ENCODE measurements at places on chromosomes 1 and 21.

- no peak for DNase-seq
These were observed 25.8 kb downstream of the CD247 start for GRCh38 chr1:167492481-167492910.

DNA sequence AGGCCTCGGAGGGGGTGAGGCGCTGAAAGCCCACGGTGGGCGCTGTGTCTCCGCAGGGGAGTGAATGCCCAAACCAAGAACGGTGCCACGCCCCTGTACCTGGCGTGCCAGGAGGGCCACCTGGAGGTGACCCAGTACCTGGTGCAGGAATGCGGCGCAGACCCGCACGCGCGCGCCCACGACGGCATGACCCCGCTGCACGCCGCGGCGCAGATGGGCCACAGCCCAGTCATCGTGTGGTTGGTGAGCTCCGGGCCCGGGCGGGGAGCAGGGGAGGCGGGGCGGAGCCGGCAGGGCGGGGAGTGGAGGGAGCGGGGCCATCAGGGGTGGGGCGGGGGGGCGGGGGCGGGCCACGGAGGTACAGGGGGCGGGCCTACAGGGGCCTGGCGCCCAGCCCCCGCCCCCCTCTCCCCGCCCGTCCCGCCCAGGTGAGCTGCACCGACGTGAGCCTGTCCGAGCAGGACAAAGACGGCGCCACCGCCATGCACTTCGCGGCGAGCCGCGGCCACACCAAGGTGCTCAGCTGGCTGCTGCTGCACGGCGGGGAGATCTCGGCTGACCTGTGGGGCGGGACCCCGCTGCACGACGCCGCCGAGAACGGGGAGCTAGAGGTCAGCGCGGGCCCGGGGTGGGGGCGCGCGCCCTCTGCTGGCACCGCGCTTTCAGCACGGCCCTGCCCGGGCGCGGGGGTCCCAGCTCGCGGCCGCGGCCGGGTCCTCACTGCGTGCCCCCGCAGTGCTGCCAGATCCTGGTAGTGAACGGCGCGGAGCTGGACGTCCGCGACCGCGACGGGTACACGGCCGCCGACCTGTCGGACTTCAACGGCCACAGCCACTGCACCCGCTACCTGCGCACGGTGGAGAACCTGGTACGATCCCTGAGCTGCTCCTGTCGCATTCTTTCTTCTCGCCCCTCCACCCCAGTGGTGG is 15.9 kb downstream of the ESPN start:
- peak; percentile 42 for DNase-seq

GRCh38 chr1:78586572-78586971 is 33.7 kb upstream of the IFI44L start:
- DNase-seq = no peak

DNA sequence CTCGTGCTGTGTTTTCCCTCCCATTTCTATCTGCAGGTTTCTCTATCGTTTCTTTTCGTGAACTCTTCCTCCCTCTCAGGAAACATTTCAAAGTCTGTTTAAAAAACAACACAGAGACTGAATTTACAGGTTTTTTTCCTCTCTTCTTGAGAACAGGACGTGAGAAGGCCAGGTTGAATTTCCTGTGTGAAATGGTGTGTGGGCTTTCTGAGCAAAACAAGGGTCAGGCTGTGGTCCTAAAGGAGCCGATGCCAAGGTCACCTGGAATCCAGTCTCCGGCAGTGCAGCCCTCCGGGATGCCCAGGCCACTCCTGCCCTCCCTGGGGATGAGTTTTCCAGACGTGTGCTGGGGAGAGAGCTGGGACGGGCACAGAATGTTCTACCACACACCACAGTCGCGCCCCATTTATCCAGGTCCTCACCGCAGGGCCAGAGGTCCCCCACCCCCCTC is 62.7 kb upstream of the RUNX3 start:
- no peak for DNase-seq

DNA sequence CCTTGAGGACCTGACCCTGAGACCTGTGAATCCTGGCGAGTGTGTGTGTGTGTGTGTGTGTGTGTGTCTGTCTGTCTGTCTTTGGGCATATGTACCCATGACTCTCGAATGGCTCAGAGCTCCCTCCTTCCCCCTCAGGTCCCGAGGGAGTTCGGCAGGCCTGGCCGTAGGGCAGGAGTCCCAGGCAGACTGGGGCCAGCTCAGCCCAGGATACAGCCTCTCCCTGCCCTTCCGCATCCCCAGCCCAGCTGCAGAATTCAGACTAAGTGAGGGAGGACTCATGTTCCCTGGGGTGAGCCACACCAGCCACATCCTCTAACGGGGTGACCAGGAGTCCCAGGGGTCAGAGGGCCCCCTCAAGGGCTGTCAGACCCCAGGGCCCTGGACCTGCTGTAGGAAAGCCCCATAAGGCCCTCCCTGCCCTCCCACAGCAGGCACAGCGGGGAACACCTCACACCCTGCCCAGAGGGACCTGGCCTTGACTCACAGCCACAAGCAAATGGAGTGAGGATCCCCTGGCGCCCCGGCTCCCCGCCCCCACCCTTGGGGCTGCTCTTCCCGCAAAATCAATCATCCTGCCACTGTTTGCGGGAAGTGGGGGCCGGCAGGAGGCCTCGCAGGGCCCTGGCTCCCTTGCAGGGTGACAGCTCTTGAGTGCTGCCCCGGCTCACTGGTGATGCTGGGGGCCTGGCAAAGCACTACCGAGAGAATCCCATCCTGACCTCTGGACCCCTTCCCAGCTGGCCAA is 101.7 kb upstream of the CASZ1 start:
- DNase-seq = no peak

GRCh38 chr1:33984906-33985565 is 121.2 kb downstream of the HMGB4 start:
- DNase-seq = no peak

DNA sequence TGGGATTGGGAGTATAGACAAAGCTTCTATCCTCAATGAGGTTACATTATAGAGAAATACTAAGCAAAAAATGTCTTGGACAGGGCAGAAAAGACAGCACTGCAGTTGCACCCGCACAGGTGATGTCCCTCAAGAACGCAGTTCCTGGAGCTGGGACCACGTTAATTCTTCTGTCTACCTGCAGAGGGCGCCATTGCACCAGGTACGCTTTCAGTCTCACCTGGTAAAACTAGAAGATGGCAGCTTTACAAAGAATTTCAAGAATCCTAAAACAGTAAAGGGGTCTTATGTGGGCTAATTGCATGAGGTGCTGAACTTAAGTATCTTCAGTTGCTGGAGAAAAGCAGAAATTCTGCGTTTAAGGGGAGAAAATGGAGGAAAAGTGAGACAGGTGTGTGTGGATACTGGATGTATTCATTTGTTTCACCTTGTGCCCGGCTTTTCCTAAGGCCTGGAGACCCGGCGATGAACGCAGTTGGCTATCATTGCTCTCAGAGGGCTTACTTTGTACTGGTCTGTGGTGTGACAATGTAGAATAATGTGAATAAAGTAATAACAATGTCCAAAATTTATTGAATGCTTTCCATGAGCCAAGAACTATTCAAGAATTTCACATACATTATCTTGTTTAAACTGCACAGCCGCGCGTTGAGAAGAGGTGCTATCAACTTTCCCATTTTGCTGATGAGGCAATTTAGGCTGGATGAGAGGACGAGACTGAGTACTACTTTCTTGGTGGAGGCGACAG is 276.3 kb upstream of the GREM2 start:
- peak; percentile 2 for DNase-seq

GRCh38 chr1:207304710-207305488 is 16.6 kb upstream of the CD55 start:
- DNase-seq = no peak

DNA sequence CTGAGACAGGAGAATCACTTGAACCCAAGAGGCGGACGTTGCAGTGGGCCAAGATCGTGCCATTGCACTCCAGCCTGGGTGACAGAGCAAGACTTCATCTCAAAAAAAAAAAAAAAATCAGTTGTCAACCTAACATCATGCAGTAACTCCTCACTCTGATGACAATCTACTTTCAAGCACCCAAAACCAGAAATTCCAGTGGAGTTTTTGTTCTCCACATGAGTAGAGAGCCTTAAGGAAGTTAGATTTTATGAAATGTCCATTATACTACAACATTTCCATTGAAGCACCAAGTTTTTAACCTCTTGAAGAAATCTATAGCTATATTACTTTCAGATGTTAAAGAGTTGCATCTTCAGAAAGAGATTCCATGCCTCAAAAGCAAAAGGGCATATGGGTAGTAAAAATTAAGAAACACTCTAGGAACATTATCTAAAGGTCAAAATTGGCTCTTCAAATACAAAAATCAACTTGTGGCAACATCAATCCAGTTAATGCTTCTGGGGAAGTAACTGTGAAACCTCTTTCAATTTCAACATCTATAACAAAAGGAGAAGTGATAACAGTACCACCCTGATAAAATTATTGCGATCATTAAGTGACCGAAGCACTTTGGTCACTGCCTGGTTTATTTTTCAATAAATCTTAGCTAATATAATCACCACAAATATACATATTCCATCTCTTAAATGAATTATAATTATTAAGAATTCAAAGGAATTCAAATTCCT is 7.7 kb downstream of the LPGAT1 start:
- DNase-seq = peak; percentile 73

DNA sequence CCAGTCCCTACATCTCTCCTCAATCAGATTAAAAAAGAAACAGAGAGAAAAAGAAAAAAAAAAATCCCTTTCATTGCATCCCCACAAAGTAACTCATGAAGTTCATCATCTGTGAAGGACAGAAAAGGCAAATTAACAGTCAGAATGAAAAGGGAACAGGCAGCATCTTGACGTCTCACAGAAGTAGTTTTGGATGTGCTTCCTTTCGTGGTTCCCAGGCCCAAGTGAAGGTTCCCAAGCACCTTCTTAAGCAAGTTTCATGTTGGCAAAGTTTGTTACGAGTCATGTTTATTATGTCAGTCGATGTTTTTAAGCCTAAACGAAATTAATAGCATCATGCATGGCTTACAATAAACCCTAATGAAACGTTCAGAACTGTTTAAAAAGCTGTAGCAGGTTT is 475.2 kb downstream of the SETD4 start:
- DNase-seq = peak; percentile 57

GRCh38 chr1:186722711-186723309 is 42.6 kb upstream of the PTGS2 start:
- peak; percentile 81 for DNase-seq

- DNase-seq = no peak
These were observed 30.2 kb downstream of the RUNX3 start for GRCh38 chr1:24899581-24900485.

- DNase-seq = no peak
These were observed 230.7 kb downstream of the DENND1B start for GRCh38 chr1:197544553-197544952.

- peak; percentile 30 for DNase-seq
These were observed 20.2 kb downstream of the NFYC start for GRCh38 chr1:40711465-40712404.

DNA sequence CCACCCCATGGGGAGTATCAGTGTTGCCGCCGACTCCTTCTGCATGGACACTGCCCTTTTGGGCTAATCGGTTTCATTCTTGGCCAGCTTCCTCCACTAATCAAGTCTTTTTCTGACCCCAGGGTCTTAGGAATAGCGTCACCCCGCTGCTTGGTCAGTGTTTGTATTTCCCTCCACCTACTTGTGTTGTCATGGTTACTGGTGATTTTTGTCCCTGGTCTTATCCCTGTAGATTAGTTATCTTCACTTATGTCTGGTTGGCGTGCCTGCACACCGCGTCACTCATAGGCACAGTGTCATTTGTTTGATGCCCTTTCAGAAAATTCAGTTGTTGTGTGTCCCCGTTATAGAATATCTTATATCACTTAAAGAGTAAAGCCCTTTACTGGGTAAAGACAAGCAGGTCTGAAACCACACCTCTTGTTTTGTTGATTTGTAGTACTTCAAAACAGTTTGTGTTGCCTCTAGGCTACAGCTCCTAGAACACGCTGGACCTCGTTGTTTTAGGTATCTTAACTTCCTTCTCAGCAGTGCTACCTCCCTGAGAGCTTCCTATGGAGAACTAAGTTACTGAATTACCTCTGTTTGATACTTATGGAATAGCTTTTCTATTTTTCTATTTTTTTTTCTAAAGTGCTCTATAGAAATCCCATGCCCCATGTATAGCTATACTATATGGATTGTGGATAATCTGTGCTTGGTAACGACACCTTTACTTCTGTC is 868 bp downstream of the PPP1R12B start:
- peak; percentile 68 for DNase-seq

- DNase-seq = no peak
These were observed 13.0 kb downstream of the PCNX2 start for GRCh38 chr1:233282582-233282886.

DNA sequence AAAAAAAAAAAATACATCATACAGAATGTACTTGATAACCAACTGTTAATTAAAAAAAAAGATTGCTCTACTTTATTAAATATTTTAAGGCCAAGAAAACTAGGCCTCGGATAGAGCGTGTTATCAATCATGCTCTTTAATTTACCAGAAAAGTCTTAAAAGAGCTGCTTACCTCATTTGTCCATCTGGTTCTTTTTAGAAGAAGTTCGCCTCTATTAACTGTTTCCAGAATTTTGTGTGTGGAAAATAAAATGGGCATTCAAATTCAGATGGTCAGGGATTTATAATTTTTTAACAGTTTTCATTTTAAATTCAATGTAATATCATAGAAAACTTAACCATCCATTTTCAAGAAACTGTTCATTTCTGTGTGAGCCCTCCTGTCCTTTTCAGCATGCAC is 53.8 kb downstream of the KCNK1 start:
- no peak for DNase-seq

- no peak for DNase-seq
These were observed 108.7 kb upstream of the IGSF21 start for GRCh38 chr1:17998889-17999288.

- no peak for DNase-seq
These were observed 326.5 kb upstream of the FMN2 start for GRCh38 chr1:239765163-239765562.

DNA sequence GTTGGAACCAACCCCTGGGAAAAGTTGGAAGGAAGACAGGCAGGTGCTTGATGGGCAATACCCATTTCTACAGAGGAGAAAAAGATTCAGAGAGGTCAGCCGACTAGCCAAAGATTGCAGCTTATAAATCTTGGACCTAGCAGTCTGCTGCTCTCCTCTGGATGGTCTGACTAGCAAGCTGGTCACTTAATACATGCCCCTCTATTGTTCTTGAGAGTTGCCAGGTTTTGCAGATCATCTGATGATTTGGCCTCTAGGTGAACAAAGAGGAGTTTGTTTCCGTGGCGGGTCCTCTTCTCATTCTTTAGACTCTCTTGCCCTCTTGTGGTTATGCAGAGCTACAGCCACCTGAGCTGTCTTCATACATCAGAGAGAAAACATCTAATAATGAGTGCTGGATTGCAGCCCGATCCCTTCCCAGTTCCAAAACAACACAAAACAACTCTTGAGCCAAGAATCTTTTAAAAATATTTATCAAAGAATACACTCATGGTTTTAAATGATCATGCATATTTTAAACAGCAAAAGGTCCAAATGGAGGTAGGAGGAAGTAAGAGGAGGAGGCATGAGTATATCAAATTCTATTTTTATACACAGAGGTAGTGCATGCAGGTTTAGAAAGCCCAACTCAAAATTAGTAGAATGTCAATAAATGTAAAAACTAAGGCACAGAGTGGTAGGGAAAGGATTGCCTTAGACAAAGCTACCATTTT is 115.7 kb downstream of the SLC30A10 start:
- peak; percentile 53 for DNase-seq

DNA sequence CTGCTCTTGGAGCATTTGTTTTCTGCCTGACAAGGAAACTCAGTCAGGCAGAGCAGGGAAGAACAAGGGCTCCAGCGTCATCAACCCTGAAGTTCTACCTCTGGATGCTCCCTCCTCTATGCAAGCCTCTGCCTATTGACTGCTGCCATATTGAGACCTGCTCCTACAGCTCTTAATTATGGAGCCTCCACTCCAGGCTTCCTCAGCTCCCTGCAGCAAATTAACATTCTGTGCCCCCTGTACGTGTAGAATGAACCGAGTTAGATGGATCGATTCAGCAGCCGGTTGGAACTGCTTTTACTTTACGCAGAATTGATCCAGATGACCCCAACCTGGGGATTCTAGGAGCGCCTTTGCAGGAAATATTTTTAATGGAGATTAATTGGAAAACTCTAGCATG is 68.7 kb downstream of the KIRREL1 start:
- DNase-seq = no peak

Measured in suppressor macrophage treated with lipopolysaccharide for 4 hours (primary cell).